ENCODE measurements at places on chromosomes 12 and 14. TPM values are rescaled to one million over a fixed set of nuclear protein-coding genes. Genes with fewer than 3 reads are reported as not detected.

- DNase-seq, result no peak
These were observed 72.3 kb downstream of the ACADS start for GRCh38 chr12:120797677-120798642.

GRCh38 chr14:75301666-75302325 lies 23.2 kb downstream of the FOS start:
- no peak for DNase-seq

DNA sequence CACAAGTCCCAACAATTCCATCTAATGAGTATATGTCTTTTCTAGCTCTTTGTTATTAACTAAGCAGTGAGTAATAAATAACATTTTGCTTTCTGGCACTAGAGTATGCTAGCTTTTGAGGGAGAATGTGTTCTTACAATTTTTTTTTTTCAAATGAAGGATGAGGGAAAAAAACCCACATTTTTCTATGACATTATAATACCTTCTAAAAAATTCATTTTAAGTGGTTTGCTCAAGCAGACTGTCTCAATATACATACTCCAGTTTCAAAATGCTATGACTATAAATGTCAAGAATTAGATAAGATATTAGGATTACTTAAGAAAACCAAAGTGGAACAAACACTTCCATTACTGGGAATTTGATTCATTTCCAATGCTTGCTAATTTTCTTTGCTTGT lies 394.6 kb downstream of the C12orf75 start:
- no peak for DNase-seq

GRCh38 chr12:105451211-105451610 lies 120.7 kb downstream of the C12orf75 start:
- no peak for DNase-seq

DNA sequence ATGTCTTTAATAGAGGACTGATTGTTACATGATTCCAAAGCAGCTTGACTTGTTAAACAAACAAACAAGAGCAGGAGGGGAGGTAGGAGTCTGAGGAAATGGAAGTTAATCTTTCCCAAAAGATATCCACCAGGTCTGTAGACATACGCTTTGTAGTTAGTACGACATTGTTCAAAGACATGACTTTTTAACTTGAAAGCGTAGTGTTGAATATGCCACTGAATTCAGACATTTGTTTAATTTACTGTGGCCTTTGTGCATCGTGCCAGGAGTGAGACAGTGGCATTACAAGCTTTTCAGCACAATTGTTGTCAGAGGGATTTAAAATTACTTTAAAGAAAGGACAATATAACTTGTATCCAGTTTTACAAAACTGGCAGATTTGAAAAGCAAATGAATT lies 53.0 kb downstream of the SAV1 start:
- no peak for DNase-seq

GRCh38 chr14:33331176-33331949 lies 392.7 kb downstream of the NPAS3 start:
- DNase-seq, result no peak

DNA sequence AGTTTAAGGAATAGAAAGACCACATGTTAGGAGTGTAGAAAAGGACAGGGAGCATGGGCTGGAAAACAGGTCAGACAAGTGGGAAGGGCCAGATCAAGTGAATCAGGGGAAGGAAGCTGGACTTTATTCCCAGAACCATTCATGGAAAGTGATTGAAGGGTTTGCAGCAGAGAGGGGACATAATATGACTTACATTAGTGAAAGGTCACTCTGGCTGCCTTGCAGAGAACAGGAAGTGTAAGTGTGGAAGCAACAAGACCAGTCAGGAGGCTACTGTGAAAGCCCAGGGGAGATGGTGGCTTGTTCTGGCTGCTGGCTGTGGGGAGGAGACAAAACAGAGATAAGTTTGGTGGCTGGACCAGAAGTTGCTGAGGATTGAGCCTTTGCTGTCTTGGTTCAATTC lies 69.1 kb downstream of the VCPKMT start:
- DNase-seq, result no peak

- DNase-seq, result no peak
These were observed 271.8 kb downstream of the TRHDE start for GRCh38 chr12:72543777-72544467.

- DNase-seq, result no peak
These were observed 68.2 kb downstream of the WDR20 start for GRCh38 chr14:102207831-102208365.

GRCh38 chr12:63821781-63822251 lies 22.7 kb upstream of the SRGAP1 start:
- DNase-seq, result no peak

DNA sequence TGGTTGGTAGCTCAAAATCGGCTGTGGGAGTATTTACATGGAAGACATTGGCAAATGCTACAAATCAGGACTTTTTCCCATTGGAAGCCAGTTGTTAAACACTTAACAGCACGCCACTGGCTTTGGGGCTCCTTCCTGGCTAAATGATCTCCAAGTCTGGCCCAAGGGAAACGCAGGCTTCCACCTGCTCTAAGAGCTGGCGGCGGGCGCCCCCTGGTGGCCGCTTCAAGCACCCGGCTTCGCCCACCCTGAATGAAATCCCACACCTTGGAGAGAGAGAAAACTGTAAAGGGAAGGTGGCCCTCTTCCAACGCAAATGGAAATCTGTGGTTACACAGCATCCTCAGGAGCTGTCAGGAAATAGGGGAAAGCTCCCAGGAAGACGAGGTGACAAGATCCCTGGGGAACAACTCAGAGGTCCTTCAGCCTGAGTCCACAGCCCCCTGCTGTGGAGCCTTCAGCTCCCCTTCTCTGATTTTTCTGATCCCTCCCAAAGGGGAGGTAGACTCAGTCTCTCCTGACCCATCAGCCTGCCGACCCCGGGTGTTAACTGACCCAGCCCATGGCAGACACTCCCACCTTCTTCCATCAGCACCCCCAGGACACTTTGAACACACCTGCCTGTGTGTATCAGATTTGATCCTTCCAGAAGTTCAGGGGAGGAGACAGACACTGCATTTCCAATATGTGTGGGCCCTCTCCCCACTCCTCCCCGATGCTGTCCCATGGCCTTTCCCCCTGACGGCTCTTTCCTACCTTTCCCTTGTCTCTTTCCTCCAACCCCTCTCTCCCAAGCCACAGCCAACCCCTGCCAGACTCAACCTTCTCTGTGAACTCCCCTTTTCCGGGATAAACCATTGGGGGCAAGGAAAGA lies 15.4 kb downstream of the SELPLG start:
- peak; percentile 70 for DNase-seq

- no peak for DNase-seq
These were observed 2.7 kb downstream of the CDK2 start for GRCh38 chr12:55969356-55969755.

DNA sequence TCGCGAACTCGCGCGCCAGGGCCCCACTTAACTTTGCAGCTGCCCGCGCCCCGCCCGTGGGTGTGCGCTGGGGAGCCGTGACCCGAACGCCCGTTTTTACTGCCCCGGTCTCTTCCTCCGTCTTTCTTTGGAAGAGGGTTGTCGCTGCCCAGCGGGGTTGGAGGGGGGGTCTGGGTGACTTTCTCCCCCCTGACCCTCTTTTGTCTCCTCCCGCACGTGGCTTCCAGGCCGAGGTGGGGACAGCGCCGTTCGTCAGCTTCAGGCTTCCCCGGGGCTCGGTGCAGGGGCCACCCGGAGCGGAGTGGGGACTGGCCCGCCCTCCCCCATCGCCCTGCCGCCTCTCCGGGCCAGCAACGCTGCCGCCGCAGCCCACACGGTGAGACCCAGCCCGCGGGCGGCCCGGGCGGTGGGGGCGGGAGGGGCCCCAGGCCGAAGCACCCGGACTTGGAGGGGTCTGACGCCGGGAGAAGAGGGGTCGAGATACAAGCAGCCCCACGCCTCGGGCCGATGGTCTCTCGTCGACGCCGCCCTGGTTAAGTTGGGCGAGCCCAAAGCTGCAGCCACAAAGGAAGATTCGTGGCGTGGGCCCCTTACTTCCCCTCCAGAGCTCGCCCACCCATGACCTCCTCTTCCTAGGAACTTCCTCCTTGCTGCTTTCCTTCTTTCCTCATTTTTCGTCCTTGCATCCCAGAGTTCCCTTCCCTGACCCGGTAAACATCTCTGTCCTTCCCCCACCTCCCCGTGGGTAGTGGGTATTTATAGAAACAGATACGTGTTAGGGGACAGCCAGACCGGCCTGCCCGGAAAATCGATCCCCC lies 1.2 kb downstream of the DYRK2 start:
- DNase-seq, result peak; percentile 18

DNA sequence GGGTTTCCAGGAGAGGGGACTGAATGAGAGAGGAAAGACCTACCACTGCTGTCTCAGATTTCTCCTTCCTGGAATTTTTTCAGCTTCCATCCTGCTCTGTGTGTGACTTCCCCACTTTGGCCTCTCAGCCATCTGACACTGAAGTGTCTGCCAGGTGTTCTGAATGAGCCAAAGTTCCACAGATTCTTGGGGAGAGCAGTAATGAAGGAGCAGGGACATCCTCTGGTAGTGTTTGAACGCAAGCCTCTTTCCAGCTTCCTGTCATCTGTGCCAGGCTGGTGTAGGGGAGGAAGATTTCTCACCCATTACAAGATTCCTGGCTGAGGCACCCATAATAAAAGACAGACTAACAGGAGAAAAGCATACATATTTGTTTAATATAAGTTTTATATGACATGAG lies 141.7 kb upstream of the NRXN3 start:
- DNase-seq, result no peak

DNA sequence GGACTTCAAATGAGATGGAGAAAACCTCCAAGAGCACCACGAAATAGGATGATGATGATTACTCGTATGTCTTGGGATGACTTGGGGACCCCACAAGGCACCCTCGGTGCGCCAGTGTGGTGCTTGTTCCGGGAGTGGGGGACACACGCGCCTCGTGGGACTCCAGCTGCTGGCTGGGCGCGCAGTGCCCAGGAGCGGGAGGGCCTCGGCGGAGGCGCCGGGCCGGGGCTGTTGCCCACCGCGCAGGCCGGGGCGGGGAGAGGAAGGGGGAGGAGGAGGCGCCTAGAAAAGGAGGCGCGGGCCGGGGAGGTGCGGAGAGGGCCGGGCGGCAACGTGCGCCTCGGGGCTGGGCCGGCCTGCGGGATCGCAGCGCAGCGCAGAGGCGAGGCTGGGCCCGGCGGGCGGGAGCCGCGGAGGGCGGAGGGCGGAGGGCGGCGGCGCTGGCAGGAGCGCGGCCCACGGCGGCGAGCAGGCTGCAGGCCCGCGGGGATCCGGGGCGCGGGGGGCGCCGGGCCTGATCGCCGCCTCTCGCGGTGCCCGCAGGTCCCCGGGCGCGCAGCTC lies at the start of gene RFLNA:
RFLNA (plus strand) TSS at position 314 of the 562 bp plus-strand sequence. CDS start 337 bp downstream, outside the sequence.
- no peak for DNase-seq

DNA sequence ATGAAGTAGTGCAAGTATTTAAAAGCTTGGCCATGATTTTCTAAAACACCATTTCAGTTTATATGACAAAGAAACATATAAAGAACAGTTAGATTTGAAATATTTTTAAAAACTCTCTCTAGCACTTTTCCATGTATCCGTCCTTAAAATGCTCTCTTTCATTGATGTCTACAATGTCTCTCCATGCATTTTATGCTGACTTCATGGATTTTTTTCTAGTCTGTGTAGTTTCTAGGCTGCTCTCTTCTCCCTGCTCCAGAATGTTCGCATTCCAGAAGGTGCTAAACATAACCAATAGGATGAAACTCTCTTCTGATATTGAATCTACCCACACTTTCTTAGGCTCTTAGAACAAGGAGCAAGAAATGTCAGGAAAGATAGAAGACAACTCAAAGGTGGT lies 124.8 kb downstream of the PLCZ1 start:
- no peak for DNase-seq

CCDC175 gene
- not detected for total RNA-seq

SAMD15 gene
- total RNA-seq, result not detected

PTPRB gene
- total RNA-seq, result not detected

TMEM260 gene
- 8.7 TPM for total RNA-seq

CD4 gene
- total RNA-seq, result 136 TPM

CIDEB gene
- total RNA-seq, result 9.2 TPM
